ENCODE measurements at places on chromosomes 3 and 15. TPM values are rescaled to one million over a fixed set of nuclear protein-coding genes. Genes with fewer than 3 reads are reported as not detected.

CCR1 gene
- not detected for polyA plus RNA-seq

TMEM40 gene
- polyA plus RNA-seq, result not detected

DPPA2 gene
- polyA plus RNA-seq, result not detected

MME gene
- 0.54 TPM for polyA plus RNA-seq

TLR9 gene
- not detected for polyA plus RNA-seq

MIX23 gene
- 40.8 TPM for polyA plus RNA-seq

FANCD2OS gene
- not detected for polyA plus RNA-seq

TNNC1 gene
- polyA plus RNA-seq, result not detected

LSMEM2 gene
- not detected for polyA plus RNA-seq

TNFSF10 gene
- polyA plus RNA-seq, result not detected

LEKR1 gene
- polyA plus RNA-seq, result 0.14 TPM
